Activated CD8-positive, alpha-beta memory T cell treated with anti-CD3 and anti-CD28 coated beads for 48 hours (primary cell): ENCODE measurements at places on chromosomes 7 and 10.

GRCh38 chr7:67683628-67684027 is 687.0 kb downstream of the TYW1 start:
- no peak for DNase-seq

- no peak for DNase-seq
These were observed 23.9 kb upstream of the PNLIPRP3 start for GRCh38 chr10:116403740-116404250.

DNA sequence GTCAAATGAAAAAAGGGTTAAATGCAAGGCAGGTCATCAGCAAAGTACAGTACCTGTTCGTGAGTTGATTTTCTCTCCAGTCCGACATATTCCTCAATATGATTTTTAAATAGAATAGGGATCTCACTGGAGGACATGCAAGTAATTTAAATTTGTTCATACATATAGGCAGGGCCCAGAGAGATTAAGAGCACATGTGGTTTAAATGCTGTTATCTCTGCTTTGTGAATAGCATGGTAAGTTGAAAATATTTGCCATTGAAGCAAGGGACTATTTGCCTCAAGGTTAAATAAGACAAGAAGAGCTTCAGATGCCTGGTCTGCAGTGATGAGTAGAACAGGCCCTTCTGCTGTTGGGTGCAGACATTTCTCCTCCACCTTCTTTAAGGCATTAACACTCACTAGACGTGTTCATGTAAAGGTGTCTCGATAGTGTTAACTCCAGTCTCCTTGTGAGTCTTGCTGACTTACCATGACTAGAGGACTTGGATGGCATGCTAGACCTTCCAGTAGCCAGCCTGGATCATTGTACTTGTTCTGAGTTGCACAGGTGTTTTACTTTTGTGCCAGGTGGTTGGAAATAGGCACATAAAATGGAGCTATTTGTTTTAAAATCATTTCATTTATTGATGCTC is 15.6 kb upstream of the AKR1C3 start:
- no peak for DNase-seq

DNA sequence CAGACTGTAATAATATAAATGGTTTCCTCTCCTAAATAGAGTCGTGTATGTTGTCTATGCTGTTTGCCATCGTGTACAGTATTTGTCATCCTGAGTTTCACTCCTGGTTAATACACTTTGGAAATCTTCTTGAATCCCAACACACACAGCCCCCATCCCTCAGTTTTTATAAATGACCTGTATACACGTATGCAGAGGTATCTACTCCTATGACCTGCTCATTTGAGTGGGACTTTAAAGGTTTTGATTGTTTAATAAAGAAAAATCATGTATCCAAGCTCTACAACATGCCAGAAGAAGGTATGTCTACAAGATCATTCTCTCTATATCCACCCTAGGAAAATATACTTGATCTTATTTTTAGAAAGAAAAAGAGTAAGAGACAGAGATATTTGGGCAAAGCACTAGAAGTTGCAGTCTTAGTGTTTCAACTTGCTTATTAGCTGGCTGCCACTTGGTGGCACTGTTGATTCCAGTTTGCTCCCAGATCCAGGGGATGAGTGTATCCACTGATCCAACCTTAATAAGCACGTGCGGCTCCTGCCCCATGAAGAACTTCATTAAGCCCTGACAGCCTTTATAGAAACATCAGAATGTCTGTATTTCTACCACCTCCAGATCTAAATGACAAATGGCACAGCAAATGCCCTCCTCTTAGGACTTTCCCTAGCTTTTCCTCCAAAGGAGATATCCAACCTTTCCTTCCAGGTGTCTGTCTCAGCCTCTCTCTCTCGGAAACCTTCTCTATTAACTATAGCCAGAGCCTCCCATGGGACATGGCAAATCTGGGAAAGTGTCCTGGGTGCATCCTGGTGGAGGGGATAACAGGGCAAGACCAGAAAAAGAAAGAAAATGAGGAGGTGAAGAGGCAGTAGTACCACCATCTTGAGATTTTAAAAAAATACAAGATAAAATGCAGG is 181.6 kb upstream of the NEBL start:
- DNase-seq: peak; percentile 1

- no peak for DNase-seq
These were observed 155.2 kb upstream of the PRSS1 start for GRCh38 chr7:142594078-142594477.

DNA sequence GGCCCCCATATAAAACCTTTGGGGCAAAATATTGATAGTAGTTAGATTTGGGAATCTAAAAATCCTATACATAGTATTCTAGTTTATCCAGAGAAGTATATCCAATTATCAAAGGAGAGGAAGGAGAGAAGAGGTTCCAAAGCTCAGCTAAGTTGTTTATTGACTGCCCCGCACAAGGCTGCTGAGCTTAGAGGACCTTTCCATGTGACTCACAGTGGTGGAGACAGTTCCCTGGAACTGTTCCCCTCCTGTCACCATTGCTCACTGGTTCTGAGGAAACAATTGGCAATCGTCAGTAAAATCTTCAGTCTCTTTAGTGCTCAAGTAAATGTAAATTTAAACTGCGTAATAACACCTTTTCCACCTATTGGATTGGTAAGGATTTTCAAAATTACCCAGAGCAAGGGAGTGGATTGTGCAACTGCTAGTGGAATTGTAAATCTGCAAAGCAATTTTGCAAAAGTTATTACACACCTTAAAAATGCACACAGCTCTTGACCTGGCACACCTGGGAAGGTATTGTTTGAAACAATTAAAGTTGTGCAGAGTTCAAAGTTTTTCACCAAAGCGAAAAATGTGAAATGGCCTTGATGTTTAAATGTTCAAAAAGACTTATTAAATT is 63.1 kb downstream of the EEPD1 start:
- DNase-seq: no peak

- no peak for DNase-seq
These were observed 286.8 kb upstream of the KLF14 start for GRCh38 chr7:131020759-131021261.

GRCh38 chr10:13938950-13939349 is 352.2 kb downstream of the PRPF18 start:
- no peak for DNase-seq

- no peak for DNase-seq
These were observed 236.3 kb upstream of the ANKRD30A start for GRCh38 chr10:36888925-36889573.

- DNase-seq: no peak
These were observed 93.5 kb downstream of the VWC2 start for GRCh38 chr7:49866910-49867309.

GRCh38 chr10:129765664-129766550 is 198.2 kb downstream of the EBF3 start:
- no peak for DNase-seq

DNA sequence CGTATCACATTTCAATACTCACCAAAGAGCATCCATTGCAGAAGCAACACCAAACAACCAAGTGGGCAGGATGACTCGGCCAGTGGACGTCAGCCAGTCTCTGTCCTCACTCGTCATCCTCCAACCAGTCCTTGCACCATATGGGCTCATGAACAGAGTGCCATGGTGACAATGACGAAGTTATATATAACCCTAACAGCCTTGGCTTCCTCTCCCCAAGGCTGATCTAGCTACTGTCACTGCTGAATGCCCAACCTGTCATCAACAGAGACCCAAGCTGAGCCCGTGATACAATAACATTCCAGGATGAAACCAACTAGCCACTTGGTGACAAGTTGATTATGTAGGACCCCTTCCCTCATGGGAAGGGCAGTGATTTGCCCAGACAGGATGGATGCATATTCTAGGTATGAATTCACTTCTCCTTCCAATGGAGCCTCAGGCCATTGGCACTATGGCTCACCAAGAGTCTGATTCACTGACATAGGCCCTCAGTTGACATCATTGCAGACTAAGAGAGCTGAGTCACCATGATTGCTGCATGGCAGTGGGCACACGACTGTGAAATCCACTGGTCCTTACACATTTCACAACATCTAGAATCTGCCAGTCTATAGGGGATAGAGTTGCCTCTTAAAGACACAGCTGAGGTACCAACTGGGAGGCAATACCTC is 26.3 kb upstream of the PPIF start:
- DNase-seq: no peak
